ENCODE measurements at places on chromosomes 7 and 10. TPM values are rescaled to one million over a fixed set of nuclear protein-coding genes. Genes with fewer than 3 reads are reported as not detected.

Gene P4HA1
- 44.5 TPM for total RNA-seq

Gene MYO3A
- not detected for total RNA-seq

Gene ZNF853
- total RNA-seq: 2.2 TPM

DNA sequence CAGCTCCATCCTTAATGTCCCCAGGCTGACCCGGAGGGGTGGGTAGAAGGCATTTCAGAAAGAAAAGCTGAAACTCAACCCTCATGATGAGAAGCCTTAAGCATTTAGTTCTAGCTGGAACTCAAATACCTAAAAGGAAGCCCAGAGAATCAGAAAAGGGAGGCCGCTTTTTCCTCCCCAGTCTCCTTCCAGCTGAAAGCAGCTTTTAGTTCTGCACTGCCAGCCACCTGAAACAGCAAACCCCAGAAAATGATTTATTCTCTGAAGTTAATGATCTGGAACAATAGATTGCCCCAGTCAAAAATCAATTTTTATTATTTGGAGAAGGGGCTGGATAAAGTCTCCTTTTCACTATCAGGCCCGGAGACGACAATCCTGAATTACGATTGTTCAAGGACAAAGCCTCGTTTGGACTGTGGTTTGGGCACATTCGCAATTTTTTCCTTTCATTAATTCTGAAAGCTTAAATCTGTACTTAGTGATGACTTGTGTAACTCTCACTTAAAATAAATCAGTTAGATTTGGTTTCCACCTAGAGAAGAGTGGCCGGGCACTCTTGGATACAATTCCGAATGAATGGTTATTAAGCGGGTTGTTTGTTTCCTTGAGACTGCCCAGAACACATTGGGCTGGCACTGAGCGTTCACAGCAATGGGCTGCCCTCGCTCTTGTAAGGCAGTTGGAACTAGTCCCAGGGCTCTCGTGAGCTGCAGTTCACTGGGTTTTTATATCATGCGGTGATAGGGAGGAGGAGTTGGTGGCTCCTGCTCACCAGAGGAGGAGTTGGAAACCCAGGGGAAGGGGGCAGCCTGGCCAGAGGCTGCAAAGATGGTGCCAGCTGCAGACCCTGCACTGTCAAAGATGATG is 262.2 kb downstream of the CCSER2 start:
- H3K27me3 ChIP-seq: peaks cover 13% of the 10 kb centered on the region
- no peaks in the 10 kb centered on the region for H3K4me1 ChIP-seq
- DNase-seq: no peak
- no peaks in the 10 kb centered on the region for H3K36me3 ChIP-seq
- H3K4me3 ChIP-seq: no peak overlapping the region
- H3K27ac ChIP-seq: no peak overlapping the region

GRCh38 chr7:158392251-158392650 is 195.4 kb downstream of the PTPRN2 start:
- H3K4me3 ChIP-seq: no peak overlapping the region
- H3K27ac ChIP-seq: no peak overlapping the region

DNA sequence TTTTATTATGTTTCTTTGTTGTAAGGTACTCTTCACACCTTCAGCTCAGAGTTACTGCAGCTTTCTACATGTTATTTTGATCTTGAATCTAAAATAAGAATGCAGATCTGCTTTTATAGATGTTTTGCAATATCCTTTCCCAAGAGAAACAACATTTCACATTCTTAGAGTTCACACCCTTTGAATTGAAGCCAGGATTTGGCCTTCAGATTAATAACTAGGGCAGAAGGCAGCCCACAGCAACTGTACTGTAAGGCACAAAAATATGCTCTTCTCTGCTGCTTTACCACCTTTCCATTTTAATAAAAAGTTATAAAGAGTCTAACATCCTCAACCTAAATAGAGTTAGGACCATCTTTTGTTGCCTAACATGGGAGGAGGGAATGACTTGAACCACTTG is 224.7 kb downstream of the LHFPL3 start:
- H3K27me3 ChIP-seq: no peaks in the 10 kb centered on the region
- H3K4me1 ChIP-seq: no peaks in the 10 kb centered on the region
- H3K4me3 ChIP-seq: no peak overlapping the region
- DNase-seq: no peak

DNA sequence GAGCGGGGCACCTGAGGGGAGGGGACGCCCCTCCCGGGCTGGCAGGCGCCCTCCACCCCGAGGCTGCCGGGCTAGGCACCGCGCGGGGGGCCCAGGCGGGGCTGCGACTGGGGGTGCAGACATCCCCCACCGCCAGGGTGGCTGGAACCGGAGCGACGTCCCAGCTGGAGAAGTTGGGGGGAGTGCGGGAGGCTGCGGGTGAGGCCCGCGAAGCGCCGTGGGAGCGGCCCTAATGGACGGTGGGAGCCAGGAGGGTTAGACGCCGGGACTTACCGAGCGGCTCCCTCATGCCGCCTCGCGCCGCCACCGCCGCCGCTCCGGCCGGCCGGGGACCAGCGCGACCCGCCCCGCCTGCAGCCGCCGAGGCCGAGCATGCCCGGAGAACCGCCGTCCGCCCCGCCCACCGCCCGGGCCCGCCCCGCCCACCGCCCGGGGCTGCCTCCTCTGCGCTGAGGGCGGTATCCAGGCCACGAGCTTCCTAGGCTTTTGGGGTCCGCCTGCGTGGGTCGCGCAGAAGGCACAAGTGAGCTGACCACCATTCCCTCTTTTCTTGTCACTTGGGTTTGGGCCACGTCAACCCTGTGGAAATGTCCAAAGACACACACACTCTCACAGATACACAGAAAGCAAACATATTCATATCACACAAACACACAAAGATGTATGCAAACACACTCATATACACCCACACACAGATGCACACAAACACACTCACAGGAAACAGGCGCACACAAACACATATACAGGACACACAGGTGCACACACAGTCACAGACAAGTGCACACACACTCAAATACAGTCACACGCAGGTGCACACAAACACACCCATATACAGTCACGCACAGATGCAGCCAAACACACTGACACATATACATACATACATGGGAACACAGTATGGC is at the start of gene JCAD:
TSS of gene JCAD (minus strand) at position 378 of the 899 bp plus-strand sequence. CDS start 11,774 bp downstream, outside the sequence.
- no peaks in the 10 kb centered on the region for H3K36me3 ChIP-seq
- H3K27me3 ChIP-seq: peaks cover 81% of the 10 kb centered on the region
- DNase-seq: peak; percentile 55
- H3K27ac ChIP-seq: no peak within 1 kb of the TSS
- no peaks in the 10 kb centered on the region for H3K4me1 ChIP-seq

DNA sequence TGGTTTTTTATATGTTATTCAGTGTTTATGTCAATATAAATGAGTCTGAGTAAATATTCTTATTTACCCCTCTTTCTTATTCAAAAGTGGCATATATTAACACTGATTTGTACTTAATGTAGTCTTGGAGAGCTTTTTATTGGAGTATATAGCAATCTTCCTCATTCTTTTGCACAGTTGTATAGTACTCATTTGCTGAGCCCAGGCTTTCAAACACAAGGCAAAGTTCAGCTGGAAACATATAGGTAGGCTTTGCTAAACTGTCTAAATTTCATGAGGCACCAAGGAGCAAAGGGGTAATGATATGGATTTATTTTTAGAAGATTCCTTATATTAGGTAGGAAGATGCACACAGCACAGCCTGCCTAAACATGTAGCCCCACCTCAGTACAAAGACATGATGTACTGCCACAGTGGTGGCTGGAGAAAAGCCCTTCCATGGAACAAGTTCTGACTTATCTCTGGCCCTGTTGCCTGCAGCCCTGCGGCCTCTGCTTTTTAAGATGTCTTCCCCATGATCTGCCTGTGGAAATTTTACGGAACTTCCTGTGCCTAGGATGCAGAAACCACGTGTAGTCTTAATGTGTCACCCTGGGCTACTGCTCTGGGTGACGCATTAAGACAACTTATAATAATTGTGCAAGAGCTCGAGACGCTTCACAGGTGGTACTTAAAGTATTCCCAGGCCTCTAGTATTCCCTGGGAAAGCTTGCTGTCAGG is 9.6 kb upstream of the PDCD4 start:
- peaks cover 92% of the 10 kb centered on the region for H3K4me1 ChIP-seq
- H3K27me3 ChIP-seq: no peaks in the 10 kb centered on the region
- H3K27ac ChIP-seq: peak overlapping the region; percentile 85
- H3K4me3 ChIP-seq: no peak overlapping the region

Measured in activated naive CD8-positive, alpha-beta T cell treated with anti-CD3 and anti-CD28 coated beads for 36 hours (primary cell).